SK-N-SH treated with all-trans-retinoic acid at 6 μM for 48 hours (cell line): ENCODE measurements at places on chromosomes 3 and 15.

- no peak for ATAC-seq
Measured at GRCh38 chr3:5431811-5432378, 244.4 kb downstream of the EDEM1 start.

GRCh38 chr15:66476535-66476934 lies 21.0 kb downstream of the SNAPC5 start:
- no peak for ATAC-seq

DNA sequence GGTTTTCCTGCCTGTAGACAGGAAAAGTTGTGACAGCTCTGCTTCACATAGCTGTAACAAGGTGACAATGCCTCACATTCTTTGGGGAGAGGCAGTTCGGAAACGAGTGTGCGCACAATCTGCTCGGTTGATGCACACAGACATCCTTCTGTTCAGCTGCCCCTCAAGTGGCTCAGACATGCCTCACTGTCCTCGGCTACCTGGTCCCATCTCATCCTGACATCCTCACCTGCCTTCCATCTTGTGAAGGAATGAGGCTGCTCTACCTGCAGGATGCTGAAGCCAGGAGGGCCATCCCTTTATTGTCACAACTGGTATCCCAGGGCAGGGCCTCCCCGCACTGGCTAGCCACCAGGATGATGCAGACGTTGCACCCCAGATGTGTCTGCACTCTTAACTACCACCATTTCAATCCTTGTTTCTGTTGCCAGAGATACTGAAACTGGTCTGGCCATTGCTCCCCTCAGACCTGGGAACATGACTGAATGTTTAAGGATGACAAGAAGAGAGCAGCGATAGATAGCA lies 19.4 kb downstream of the SRPRB start:
- no peak for ATAC-seq

DNA sequence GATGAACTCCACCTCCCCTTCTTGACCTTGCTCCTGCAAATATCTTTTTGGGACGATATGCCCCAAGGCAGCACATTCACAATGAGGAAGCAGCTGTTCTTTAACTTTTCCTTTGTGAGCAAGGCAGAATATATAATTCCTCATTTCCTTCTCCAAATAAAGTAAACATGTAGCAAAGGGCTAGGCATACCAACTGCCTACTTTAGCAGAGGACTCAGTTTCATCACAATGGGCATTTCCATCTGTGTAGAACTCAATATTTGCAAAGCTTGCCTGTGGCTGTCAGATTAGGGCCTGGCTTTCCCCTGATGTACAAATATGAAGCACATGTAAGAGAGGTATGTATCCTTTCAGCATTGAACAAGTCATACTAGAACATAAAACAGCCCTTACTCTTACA lies 366.9 kb downstream of the RSL24D1 start:
- ATAC-seq = no peak

- ATAC-seq = no peak
Measured at GRCh38 chr3:34140616-34141015, 342.2 kb downstream of the PDCD6IP start.

DNA sequence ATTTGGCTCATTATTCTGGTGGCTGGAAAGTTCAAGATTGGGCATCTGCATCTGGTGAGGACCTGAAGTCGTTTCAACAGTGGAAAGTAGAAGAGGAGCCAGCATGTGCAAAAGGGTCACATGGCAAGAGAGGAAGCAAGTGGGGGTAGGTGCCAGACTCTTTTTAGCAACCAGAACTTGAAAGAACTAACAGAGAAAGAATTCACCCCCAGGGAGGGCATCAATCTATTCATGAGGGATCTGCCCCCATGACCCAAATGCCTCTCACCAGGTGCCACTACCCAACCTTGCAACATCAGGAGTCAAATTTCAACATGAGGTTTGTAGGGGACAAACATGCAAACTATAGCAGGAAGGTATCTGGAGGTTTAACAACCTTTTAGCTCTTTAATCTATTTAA lies 10.3 kb upstream of the RYK start:
- ATAC-seq = no peak

- ATAC-seq = no peak
Measured at GRCh38 chr3:48432411-48433371, 2.8 kb upstream of the PLXNB1 start.

DNA sequence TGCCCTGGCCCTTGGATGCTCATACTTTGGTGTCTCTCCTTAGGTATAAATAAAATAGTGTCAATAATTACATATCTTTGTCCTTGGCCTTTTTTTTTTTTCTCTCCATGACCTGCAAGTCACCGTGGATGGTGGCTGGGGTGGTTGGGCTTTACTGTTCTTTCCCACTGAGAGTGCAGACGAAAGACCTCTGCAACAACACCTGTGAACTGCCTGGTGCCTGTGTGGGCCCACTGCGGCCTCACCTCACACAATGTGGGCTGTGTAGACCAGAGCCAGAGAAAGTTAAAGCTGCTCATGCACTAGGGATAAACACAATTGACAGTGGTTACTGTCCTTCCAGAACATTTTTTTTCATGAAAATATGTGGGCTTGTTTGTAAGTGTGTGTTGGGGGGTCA lies 39.0 kb downstream of the CCDC32 start:
- no peak for ATAC-seq

DNA sequence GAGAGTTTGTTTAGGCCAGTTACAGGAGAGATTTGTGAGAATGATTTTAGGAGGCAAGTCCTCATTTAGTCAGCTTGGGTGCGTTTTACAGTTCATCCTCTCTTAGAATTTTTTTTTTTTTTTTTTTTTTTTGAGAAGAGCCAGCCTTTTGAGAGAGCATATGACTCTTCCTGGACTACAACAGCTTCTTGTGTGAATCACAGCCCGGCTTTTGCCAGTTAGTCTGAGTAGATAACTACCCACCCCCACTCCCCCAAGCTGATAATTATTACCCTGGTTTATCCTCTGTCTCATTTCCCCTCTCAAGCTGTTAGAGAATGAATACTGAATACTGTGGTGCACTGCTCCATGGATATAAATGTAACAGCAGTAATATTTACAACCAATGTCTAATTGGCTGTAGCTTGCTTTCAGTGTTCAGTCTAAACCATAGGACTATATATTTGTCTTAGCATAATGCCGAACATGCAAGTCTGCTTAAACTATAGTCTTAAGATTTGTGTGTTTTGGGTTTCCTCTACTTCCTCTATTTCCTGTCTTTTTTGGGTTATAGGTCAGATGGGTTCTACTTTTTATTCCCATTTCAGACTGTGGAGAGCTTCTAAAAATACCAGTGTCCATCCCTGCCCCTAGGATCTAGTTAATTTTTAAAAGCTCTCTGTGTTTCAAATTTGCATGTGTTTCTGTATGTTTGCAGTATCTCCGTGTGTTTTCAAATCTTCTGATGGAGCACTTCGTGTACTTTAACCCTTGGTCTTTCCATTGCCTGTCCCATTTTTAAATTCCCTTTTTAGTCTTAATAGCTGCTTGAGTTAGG lies 8.0 kb downstream of the CHD2 start:
- ATAC-seq = no peak; the same call in 2 of the 3 replicates

GRCh38 chr3:137174514-137174913 lies 216.7 kb downstream of the IL20RB start:
- ATAC-seq = no peak

DNA sequence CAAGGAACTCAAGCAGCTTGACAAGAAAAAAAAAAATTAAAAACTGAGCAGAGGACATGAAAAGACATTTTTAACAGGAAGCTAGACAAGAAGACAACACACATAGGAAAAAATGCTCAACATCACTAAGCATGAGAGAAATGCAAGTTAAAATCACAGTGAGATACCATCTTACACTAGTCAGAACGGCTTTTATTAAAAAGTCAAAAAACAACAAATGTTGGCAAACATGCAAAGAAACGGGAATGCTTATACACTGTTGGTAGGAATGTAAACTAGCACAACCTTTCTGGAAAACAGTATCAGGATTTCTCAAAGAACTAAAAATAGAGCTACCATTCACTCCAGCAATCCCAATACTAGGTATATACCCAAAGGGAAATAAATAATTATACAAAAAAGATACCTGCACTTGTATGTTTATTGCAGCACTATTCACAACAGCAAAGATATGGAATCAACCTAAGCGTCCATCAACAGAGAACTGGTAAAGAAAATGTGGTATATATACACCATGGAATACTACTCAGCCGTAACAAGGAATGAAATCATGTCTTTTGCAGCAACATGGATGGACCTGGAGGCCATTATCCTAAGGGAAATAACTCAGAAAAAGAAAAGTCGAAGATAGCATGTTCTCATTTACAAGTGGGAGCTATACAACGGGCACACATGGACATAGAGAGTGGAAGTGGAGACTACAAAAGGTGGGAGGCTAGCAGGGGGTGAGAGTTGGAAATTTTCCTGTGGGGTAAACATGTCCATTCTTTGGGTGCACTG lies 5.2 kb downstream of the GOLIM4 start:
- ATAC-seq = no peak

GRCh38 chr15:62141643-62142588 lies 23.2 kb downstream of the C2CD4B start:
- no peak for ATAC-seq

DNA sequence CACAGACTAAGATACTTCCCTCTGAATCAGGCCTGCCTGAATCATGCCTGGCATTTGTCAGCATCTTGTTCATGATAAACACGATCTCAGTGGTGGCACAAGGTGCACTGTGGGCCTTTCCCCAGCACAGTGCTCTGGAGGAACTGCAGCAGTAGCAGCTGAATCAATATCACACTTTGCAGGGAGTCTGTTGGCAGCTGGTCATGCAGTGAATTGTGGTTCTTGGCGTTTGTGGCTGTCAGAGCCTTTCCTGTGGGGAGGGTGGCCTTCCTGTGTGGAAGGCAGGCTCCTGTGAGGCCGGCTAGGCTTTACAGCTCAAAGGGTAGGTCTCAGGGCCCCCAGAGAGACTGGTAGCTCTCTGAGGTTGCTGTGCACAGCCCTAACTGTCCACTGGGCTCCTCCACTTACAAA lies 54.4 kb upstream of the TLE3 start:
- ATAC-seq = peak; percentile 10; the same call in 2 of the 3 replicates

GRCh38 chr15:57201578-57201977 lies 174.7 kb upstream of the CGNL1 start:
- ATAC-seq = no peak

DNA sequence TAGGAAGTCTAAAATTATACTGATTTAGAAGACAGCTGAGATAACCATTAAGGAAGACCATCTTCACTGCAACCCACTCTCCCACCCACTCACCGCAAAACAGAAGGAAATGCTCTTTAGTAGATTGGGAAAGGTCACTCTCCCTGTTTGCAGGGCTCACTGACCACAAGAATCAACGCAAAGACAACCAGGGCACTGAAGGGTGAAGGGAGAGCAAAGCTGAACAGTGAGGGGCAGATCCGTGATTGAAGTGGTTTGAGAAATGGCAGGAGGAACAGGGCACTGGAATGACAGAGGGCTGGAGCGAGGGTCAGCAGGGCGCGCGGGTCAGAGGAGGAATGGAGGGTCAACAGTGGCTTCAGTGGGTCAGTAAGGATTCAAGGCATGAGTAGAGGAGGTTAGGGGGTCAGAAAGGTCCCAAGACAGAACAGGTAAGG lies 520 bp downstream of the MESD start:
- peak; percentile 39 for ATAC-seq

DNA sequence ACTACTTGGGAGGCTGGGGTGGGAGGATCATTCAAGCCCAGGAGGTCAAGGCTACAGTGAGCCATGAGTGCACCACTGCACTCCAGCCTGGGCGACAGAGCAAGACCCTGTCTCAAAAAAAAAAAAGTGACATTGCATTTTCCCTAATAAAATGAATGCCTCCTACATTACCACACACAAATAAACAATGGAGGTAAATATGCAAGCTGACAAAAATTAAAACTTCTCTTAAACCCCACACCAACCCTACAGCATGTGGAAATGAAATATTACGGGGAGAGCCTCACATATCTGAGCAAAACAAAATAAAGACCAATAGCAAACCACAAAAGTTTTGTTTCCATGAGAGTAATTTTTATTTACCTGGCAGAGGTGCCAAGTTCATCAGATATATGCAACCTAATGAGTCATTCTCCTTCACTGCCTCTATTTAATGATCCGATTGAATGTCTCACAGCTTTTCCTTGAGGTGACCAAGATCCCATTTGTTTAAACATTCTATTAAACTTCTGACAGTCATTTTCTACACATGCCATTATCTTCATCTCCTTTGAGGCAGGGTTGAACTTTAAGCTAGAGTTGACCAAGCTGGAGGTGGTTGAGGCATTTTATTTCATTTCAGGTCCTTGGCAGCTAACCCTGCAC lies 9.4 kb upstream of the CAV3 start:
- ATAC-seq = no peak

DNA sequence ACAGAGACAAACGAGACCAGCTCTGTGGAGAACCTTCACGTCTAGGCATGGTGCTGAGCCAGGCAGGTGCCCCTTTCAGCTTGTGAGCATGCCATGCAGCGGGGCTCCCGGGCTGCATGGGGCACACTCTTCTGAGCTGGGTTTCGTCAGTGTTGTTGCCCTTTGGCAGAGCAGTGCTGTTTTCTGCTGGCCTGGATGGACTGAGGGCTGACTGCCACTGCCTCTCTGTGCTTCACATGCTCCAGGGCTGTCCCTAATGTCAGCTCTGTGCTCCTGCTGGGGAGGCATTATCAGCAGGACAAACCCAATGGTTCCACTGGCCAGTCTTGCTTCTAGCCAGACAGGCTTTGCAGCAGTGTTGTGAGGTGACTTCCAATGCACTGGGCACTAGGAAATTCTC lies 9.5 kb downstream of the GASK1A start:
- ATAC-seq = no peak

DNA sequence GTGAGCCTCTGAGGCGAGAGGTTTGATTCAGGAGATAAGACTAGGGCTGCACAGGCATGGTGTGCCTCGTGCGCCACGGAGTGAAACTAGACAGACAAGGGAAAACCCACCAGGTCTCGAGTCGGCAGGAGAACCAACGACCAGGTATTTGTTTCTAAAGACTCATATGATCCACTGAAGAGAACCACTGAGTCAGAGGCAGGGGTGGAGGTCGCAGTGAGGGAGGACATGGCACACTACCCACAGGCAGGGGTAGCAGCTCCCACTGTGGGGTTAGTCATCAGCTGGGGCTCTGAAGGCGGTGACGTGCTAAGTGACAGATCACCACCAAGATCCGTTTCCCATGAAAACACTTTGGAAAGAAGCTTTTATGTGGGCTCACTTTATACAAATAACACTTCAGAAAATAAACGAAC lies 45.7 kb downstream of the CHSY1 start:
- no peak for ATAC-seq

DNA sequence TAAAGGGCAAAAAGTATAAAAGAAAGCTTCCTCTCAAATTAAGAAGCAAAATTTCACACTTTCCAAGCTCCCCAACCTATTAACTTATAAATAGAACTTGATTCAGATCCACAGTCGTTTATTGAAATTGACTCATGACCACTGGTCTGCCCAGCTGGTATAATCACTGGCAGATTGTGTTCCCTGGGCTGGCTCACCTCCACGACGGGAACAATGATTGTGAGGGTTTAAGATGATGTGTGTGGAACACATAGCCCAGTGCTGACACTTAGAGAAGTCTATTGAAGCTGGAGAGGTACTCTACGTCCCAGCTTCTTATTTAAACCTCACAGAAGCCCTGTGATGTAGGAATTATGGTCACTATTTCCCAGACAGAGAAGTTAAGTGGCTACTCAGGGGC lies 90.4 kb downstream of the MB21D2 start:
- ATAC-seq = no peak

- ATAC-seq = no peak
Measured at GRCh38 chr15:42110367-42110766, 16.0 kb upstream of the PLA2G4D start.

- ATAC-seq = no peak
Measured at GRCh38 chr15:92960996-92961681, 61.0 kb downstream of the CHD2 start.
